ENCODE measurements at places on chromosomes 5 and 9.

DNA sequence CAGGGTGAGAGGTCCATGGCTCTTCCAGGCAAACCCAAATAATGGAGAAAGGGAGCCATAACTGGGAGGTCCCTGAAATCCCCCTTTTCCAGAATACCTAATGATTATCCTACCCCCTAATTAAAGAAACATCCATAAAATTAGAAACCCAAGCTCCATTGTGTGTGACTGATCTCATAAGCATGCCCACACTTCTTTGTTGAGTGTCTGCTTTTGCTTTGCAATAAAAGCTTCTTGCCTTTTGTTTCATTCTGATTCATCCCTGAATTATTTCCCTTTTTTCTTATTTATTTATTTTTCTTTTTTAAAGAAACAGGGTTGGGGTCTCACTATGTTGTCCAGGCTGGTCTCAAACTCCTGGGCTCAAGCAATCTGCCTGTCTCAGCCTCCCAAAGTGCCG lies 33.1 kb downstream of the BTF3 start:
- no peak for DNase-seq

DNA sequence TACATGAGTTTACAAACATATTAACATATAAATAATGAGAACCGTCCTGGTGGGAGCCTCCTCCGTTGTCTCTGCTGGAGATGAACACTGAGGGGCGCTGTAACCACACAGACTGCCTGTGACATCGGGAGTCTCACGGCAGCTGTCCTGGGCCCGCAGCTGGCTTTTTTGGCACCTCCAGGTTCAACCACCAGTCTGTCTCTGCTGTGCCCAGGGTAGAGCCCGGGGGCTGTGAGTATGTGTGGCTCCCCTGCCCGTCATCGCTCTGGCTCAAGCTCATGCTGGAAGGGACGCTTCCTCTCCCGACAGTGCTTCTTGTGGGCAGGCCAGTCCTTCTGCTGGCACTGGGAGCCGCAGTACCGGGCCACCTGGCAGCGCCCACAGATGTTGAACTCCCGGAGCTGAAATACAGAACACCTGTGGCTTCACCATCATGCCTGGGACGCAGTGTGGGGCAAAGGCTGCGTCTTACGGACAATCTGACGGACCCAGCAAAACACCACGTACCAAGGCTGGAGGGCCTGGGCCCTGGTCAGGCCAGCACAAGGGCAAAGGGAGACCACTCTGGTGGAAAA lies 3.6 kb upstream of the DPH7 start:
- no peak for DNase-seq

- DNase-seq = peak; percentile 89
Measured at GRCh38 chr5:146283344-146283761, 55.3 kb upstream of the POU4F3 start.

- DNase-seq = no peak
Measured at GRCh38 chr9:38685535-38685934, 34.4 kb downstream of the FAM240B start.

- peak; percentile 61 for DNase-seq
Measured at GRCh38 chr5:99141534-99142128, 212.8 kb upstream of the CHD1 start.

DNA sequence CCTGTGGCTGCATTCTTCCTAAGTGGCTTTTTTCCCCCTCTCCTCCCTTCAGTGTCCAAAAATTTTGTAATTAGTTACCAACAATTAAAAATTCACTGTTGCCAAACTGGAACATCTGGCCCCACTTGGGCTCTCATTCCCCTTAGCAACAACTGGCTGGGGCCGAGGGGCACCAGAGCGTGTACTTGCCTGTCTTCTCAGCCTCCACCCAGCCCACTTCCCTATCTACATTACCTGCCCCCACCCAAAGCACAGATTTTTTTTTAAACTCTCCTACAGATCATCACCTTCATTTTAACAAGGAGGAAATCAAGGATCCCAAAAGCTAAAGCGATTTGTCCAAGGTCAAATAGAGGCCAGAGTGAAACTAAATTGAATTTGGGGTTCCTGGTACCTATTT lies 278.8 kb downstream of the EBF1 start:
- DNase-seq = no peak

DNA sequence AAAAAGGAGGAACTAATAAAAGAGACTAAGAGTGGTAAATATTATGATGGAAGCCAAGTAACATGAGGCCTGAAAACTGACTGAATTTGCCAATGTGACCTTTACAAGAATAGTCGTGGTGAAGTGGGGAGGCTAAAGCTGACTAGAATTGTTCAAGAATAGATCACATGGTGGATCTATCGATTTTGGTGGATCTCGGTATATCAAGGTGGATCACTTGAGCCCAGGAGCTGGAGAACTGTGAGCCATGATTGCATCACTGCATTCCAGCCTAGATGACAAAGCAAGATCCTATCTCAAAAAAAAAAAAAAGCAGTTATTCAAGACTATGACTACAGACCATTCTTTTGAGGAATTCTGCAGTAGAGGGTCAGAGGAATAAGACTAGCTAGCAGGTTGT lies 15.1 kb downstream of the ERMP1 start:
- peak; percentile 67 for DNase-seq

DNA sequence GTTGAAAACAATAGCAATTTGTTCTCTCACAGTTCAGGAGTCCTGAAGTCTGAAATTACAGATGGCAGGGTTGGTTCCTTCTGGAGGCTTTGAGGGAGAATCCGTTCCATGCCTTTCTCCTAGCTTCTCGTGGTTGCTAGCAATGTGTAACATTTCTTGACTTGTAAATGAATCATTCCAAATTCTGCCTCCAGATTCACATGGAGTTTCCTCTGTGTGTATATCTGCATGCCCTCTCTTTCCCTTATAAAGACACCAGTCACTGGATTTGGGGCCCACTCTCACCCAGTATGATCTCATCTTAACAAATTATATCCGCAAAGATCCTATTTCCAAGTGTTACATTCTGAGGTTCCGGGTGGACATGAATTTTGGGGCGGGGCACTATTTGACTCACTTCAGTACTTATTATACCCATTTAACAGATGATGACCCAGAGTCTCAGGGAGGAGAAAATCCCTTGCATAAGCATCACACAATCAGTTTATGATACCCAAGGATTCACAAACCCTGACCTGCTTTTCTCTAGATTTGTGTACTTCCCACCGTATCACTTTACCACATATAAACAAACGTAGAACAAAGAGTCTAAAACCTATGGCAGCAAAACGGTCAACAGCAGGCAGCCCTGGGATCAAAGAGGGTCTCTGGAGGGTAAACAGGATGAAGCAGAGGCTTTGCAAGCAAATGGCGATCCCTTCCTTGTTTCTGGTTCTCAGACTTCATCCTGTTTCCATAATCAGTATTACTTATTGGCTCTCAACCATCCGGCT lies 93.7 kb downstream of the C9orf152 start:
- no peak for DNase-seq

- DNase-seq = no peak
Measured at GRCh38 chr9:123375469-123376132, 19.6 kb downstream of the CRB2 start.

GRCh38 chr9:87640385-87640795 lies 85.5 kb upstream of the CTSL start:
- peak; percentile 78 for DNase-seq

- peak; percentile 79 for DNase-seq
Measured at GRCh38 chr5:170861917-170862766, at the start of gene RANBP17. RANBP17 (plus strand) TSS chr5:170862018.

DNA sequence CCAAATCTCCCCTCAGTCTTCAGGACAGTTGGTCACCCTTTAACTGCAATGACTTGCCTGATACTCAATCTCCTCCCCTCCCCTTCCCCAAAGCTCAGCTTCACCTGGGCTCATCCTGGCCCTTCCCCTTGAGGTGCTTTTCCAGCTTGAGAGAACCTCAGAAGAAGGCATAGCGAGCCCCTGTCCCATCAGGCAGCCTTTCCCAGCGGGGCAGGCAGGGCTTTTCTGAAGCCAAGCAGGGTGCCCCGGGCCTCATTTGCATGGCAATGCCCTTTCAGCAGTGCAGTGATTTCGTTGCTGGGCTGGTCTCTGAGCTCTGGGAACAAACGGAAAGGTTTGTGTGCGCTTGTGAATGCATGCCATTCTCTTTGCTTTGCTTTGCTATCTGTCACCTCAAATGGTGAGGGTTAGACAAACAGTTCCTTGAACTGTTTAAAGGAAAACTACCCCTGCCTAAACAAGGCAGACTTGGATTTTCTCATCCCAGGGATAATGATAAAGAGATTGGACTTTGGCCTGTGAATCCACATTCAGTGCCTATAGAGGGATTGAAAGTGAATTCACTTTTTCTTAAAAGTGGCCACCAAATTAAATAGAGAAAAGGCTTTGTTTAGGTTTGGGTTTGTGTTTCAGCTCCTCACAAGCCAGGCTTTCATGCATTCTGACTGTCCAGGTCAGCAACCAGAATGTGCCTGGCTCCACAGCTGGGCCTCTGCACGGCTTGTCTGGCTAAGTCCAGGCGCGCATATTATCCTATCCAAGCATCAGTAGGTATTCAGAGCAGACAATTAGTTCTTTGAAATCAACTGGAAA lies 165.3 kb downstream of the ZNF608 start:
- no peak for DNase-seq

GRCh38 chr9:83006378-83006777 lies 56.6 kb downstream of the RASEF start:
- DNase-seq = no peak
